Kasumi-1 (cell line): ENCODE measurements at places on chromosomes 2 and 18.

DNA sequence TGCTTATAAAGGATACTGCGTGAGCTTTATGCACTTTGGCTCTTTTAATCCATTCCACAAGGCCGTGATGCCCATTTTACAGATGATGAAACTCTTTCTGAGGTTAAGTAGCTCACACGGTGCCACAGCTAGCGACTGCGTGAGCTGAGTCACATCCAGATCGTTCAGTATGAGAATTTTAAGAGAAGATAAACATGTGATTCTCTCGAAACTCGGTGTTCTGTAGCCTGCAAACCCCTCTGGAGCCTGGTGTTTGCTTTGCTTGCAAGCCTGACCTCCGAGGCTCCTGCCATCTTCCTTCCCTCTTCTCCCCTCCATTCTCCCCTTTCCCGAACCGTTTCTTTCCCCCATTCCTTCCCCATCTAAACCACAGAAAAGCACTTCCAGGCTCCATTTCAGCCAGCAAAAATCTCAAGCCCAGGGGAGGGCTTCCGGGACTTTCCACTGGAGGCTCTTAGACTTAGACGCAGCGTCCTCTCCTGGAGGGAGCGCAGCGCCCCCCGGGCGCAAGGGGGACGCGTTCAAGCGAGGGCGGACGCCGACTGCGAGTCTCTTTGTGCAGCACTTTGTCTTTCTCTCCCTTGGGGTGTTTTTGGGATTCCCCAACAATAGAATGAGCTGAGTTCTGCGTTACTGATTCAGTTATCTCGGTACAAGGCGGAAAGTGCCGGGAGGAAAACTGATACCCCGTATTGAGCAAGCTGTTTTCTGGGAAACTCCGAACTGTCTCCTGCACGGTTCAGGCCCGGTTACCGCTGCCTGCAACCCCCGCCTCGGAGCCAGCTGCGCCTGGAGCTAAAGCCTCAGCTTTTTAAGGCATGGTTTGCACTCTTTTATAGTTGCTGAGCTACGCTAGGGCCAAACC, 38.0 kb downstream of the CYP1B1 start:
- peak; percentile 6 for DNase-seq

GRCh38 chr18:45107425-45107824, 426.7 kb downstream of the SETBP1 start:
- DNase-seq: no peak

DNA sequence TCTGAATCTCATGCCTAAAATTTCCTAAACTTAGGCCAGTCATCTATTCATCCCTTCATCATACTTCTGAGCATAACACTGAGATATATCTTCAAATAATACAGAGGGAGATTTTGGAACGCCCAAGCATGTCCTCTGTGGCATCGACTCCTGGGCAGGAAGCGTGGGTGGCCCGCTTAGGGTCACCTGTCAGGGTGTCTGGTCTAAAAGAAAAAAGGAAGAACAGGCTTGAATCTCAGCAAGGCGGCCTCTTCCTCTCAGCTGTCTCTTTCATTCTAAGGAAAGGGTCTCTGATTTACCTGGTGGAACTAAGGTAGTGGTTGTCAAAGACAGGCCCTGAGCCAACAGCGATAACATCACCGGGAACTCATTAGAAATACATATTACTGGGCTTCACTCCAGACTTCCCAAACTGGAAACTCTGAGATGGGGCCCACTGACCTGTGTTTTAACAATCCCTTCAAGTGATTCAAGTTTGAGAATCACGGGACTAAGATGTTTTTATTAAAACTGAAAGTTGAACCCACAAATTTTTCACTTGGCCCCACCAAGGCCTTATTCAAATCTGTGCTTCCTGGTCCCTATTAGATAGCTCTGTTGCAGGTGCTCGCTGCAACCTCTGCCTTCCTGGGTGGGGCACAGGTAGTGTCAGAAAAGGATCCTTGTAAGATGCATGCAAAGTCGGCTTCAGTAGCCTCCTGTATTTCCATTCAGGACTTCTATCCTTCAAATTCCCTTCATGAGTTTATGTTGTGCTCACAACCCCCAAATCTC, 162.3 kb upstream of the CCDC68 start:
- DNase-seq: no peak

GRCh38 chr2:239140346-239141020, 260.3 kb downstream of the HDAC4 start:
- no peak for DNase-seq

- no peak for DNase-seq
These were observed 374.1 kb downstream of the LRATD1 start for GRCh38 chr2:15006667-15007066.

GRCh38 chr2:53450923-53451322, 316.7 kb upstream of the CHAC2 start:
- DNase-seq: no peak

GRCh38 chr2:33765122-33765521, 166.0 kb upstream of the FAM98A start:
- DNase-seq: no peak

DNA sequence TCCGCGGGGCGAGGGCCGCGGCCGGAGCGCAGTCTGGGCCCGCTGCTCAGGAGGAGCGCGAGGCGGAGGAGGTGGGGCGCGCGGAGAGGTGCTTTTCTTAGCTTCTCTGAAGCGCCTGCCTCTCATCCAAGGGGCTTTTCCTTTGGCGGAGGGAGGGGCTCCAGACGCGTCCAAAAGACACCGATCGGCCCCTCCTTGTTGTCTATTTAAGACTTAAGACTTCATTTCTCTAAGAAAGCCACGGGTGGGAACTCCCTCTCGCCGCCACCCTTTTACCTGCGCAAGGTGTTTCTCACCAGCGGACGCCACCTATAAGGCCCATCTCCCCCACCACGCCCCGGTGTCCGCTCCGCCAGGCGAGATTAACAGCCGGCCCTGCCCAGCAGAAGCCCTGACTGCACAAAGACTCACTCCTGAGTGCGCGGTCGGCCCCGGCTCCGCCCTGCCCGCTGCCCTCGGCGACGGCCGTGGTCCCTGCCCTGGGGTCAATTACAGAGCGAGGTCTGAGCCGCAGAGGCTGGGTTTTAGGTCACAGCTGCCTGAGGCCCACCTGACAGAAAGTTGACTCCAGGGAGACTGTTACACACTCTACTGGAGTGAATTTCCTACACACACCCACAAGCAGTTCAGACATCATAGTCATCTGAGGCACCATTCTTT, at the start of gene DSC2:
DSC2 (minus strand) TSS at position 397 of the 660 bp plus-strand sequence. CDS start 450 bp downstream, outside the sequence.
- no peak for DNase-seq

DNA sequence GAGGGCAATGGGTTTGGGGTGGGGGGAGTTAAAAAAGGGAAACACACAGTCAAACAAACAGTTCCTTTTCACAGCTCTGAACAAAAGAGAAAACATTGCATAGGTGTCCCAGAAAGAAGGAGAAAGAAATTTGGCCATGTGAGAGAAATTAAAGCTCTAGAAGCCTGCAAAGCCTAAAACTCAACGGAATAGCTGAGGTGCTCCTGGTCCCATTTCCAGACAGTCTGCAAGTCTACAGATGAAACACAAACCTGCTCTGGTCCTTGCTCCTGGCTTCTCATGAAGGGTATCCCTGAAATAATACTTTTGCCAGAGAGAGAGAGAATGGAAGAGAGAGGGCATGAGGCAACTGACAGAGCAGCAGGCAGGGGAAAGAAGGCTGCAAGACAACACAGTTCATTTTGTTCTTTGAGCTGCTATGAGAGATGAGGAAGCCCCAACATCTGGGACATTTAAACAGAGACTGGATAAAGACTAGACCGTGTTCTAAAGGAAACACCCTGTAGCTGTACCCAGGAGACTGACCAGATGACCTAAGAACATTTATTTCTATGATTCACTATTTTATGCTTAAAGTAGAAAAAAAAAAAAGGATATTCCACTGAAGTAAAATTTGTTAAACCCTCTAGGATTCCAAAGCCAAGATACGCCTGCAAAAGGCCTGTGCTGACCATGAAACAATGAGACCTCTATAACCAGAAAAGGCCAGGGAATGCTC, 57.3 kb upstream of the CYP26B1 start:
- no peak for DNase-seq

DNA sequence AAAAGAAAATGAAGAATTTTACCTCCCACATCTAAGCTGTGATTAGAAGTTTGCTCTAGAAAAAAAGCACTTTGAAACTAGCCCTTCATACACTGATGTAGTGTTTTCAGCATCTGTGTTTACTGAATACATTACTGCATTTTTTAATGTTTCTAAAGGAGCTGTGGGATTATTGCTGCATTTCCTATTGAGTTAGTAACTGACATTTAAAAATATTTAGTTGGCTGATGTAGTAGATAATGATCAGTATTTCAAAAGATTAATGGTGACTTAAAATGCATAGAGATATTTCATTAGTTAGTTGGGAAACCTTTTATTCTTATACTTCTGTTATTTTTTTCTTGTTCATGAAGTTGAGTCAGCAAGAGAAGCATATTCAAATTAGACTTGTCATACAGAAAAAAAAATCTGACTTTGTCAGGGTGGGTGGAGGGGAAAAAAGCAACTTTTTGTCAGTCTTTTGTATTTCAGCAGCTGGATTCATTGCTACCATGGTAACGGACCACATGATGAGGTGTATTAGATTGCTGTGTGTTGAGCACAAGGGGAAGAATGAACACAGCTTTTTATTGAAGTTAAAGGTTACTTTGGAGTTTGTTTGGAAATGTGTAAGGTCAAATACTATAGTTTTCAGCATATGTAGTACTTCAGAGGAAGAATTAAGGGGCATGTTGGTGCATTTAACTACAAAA, at the start of gene DTNA:
DTNA (plus strand) TSS at position 549 of the 692 bp plus-strand sequence. CDS start 45,679 bp downstream, outside the sequence.
- DNase-seq: no peak

DNA sequence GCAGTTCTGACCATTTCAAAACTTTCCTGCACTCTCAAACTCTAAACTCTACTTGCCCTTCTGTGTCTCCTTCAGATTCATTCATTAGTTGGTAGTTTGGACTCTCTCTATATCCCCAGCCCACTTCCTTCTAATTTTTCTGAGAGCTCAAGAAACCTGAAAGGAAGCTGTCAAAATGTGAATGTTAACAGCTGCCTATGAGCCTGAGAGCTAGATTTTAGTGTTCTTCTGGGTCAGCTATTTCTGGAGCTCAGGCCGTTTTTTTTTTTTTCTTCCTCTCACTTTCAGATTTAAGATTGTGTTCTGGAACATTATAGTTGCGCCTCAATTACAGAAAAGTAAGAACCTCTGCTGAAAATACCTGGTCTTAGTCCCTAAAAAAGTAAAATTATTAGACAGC, 73.1 kb downstream of the RTN4 start:
- peak; percentile 3 for DNase-seq

GRCh38 chr2:47295131-47295980, 107.6 kb upstream of the MSH2 start:
- DNase-seq: no peak

GRCh38 chr18:30971338-30971956, 71.1 kb downstream of the DSC3 start:
- DNase-seq: peak; percentile 57

GRCh38 chr2:199987586-199987985, 32.2 kb downstream of the MAIP1 start:
- DNase-seq: no peak

GRCh38 chr18:9753846-9754245, 45.7 kb downstream of the RAB31 start:
- no peak for DNase-seq

GRCh38 chr2:235325151-235325550, 168.7 kb upstream of the AGAP1 start:
- DNase-seq: no peak

- DNase-seq: no peak
These were observed 47.1 kb downstream of the EFR3B start for GRCh38 chr2:25088817-25089516.
